Mesothelial cell of epicardium (in vitro differentiated cells): ENCODE measurements at places on chromosomes 2 and 18.

GRCh38 chr18:460791-461190, 39.7 kb downstream of the COLEC12 start:
- no peak for DNase-seq

- no peak for DNase-seq
These were observed 297.5 kb upstream of the CRIM1 start for GRCh38 chr2:36058076-36058475.

DNA sequence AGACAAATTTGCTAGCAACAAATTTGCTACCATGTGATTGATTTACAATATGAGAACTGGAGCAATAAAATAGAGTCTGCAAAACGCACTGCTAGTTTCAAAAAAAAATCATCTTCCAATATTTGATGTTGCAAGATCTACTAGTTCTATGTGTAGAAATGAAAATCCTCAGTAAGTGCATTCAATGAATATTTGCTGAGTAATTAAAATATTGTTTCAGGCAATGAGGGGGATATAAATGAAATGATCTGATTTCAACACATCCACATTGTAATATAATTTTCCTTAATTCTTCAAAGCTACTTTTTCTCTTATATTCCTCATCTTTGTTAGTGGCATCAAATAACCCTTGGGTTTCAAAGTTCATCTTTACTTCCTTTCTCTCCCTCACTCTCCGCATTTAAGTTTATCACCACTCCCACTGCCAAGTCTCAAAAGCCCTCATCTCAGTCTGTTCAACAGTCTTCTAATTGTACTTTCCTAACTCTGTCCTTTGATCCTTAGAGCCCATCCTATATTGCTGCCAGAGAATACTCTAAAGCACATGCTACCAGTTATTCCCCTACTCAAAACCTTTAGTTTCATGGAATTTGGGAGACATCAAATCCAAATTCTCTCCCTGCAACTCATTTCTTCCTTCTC, 6.2 kb downstream of the OSGEPL1 start:
- DNase-seq, result no peak

DNA sequence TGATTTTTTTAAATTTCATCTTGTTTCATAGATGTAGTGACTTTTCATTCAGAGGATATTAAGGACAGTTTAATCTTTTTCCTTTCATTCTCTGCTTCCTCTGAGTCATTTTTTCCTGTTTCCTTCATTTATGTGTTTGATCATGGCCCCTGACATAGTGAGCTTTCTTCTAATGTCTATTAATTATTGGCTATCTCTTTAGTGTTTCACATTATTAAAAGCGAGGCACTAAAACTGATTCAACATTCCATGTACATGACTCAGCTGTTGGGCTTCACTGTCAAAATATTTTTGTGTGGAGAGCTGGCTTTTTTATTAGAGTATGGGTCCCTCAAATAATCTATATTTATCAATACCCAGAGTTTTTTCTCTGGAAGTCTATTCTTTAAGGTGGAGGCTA, 125.8 kb downstream of the THSD7B start:
- no peak for DNase-seq

- no peak for DNase-seq
These were observed 31.4 kb downstream of the AQP12A start for GRCh38 chr2:240722796-240723735.

GRCh38 chr2:195763866-195764265, 106.8 kb downstream of the SLC39A10 start:
- DNase-seq, result no peak

DNA sequence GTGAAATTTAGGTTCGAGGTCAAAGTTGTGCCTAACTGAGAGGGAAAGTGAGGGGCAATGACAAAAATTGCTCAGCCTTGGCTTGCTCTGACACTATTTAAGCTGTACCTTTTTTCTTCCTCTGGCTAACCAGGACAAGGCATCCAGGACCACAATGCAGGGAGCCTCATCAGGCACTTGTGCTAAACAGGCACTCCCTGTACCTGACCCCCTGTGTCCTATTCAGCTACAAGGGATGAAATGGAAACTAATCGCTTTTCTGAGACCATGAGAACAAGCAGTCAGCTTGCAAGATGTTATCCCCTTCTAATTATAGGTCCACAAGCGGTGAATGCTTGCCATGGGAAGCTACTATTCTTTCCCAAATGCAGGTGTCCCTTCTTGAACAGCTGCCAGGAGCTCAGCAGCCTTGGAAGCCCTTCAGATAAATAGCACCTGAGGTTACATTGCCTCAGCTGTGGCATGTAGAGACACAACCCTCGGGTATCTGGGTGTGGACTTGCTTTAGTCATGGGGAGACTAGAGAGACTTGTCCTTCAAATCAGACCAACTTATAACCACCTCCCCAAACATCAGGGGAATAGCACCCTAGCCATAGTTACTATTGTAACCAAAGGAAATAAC, 19.1 kb upstream of the ITGA6 start:
- no peak for DNase-seq

- DNase-seq, result no peak
These were observed 173.0 kb downstream of the BCL11A start for GRCh38 chr2:60380411-60380810.

DNA sequence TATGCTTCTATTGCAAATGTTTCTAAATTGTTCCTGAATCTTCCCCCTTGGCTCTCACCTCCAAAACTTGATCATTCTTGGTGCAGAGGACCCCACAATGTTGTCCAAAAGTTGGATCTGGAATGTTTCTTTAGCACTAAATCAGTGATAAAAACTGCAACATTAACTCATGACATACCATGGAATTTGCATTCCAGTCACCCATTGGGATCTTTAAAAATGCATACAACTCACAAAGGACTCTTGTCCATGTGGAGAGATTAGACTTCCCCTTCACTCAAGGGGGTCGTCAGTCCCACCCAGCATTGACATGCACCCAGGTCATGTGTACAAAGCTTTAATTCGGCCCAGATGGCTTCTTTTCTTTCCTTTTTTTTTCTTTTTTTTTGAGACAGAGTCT, 169.3 kb downstream of the SETBP1 start:
- no peak for DNase-seq

- DNase-seq, result no peak
These were observed 77.8 kb upstream of the EHBP1 start for GRCh38 chr2:62627667-62628066.

DNA sequence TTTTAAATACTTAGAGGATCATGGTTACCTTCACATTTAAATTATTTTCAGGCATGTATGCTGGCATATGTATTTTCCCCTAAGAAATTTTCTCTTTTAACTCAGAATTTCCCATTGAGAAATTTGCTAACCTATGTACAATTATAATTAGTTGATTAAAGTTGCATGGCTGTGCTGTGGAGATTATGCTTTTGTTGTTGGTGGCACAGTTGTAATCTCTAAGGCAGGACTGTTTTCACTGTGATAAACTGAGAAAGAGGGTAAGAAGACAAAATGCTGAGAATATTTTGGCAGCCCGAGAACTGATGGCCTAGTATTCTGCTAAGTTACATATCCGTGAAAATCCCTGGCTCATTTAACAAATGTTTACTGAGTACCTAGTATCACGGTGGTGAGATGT, 1.4 kb downstream of the VRK2 start:
- no peak for DNase-seq

DNA sequence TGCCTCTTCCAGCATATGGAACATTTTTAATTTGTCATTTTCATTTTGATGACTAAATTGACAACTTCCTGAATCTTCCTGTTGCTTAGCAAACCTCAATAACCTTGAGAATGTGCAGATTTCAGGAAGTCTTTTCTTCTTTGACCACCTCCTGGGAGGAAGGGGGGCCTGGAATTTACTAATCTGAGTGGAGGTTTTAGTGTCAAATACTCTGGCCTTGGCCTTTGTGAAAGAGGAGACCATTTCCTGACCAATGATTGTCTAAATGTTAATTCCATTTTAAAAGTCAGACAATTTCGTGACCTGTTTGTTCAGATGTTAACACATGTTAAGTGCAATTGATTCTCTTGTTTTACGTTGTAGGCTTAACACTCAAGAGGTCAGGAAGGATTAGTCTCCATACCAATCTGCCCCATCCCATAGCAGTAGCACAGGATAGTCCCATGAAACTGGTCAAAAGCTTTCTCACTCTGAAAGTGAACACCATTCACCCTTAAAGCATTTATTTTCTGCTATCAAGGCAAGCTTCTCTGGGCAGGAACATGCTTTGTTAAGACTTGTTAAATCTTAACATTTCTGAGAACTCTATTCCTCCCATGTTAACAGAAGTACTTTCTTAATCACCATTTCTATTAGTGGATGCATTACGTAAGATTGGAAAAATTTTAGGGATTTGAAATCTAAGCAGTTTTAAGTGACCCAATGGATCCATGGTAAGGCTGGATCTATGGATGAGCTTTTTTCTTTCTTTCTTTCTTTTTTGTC, 219.6 kb downstream of the RND3 start:
- no peak for DNase-seq

DNA sequence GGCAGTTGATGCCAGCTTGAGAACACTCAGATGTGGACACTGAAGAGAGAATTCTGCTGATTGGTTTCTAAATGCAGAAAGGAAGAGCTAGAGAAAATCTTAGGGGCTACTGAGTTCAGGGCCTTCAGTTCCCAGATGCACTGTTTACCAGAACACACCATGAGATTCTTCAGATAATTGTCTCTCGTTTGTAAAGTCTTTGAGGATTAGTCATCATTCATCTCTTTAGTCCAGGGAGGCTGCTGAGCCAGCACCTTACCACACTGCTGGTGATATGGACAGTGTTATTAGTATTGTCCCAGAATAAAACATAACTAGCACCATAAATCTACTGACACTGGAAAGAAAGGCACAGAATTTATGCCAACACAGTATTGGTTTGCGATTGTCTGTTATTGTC, 690.8 kb upstream of the CELF4 start:
- DNase-seq, result no peak

GRCh38 chr18:47737956-47738355, 192.5 kb downstream of the SMAD2 start:
- DNase-seq, result no peak

GRCh38 chr2:235564066-235564465, 70.2 kb downstream of the AGAP1 start:
- no peak for DNase-seq
